ENCODE measurements at places on chromosomes 7 and 10.

- DNase-seq = no peak
Measured at GRCh38 chr7:69588773-69589172, 9.5 kb upstream of the AUTS2 start.

GRCh38 chr7:2205036-2205780 is 27.5 kb downstream of the MAD1L1 start:
- DNase-seq = no peak

DNA sequence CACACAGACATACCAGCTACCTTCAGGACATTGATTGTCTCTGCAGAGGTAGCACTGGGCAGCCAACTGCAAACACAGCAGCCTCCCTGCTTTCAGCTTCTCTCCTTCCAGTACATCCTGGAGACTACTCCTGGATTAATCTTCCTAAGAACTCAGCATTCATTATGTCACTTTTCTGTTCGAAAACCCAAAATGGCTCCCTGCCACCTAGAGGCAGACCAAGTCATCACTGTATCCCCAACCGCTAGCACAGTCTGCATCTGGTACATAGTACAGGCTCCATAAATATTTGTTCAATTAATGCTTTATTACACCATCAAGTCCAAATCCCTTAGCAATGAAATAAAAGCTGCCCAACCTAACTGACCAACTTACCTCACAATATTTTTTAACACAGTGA is 5.0 kb upstream of the SEC31B start:
- no peak for DNase-seq

- no peak for DNase-seq
Measured at GRCh38 chr7:2017914-2018568, 214.7 kb downstream of the MAD1L1 start.

DNA sequence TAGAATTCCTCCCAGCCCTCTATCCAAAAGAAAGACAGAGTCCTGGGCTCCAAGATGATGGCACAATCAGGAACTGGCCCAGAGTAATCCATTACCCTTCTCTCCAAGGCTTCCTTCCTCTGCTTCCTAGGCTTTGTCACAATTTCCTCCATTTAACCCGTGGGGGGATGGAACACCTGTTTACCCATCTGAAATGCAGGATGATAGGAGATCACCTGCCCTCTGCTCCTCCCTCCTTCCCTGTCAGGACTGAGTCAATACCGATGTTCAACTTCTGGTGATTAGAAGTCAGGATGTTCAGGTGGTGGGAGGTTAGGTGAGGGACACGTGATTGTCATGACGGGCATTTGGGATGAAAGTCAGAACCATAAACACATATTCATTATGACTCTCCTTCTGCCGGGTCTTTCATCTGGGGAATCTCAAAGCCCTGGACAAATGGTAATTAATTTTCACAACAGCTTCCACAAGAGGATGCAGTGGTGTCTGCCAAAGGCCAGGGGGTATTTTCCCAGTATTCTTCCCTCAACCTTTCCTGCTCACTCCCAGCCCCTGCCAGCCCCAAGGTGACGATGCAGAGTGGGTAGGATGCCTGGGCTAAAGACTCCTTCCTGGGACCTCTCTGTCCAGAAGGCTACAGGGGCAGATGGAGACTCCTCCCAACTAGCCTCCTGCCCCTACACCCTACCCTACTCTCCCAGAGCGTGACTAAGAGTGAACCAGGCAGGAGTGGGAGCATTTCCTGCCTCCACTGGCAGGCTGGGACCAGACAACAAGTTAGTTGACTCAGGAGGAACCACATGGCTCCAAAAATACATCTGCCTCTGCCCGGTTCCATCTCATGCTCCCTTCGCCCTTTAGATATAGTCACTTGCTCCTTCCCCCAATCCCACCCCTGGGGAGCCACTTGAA is 27.9 kb downstream of the DUSP5 start:
- DNase-seq = no peak

DNA sequence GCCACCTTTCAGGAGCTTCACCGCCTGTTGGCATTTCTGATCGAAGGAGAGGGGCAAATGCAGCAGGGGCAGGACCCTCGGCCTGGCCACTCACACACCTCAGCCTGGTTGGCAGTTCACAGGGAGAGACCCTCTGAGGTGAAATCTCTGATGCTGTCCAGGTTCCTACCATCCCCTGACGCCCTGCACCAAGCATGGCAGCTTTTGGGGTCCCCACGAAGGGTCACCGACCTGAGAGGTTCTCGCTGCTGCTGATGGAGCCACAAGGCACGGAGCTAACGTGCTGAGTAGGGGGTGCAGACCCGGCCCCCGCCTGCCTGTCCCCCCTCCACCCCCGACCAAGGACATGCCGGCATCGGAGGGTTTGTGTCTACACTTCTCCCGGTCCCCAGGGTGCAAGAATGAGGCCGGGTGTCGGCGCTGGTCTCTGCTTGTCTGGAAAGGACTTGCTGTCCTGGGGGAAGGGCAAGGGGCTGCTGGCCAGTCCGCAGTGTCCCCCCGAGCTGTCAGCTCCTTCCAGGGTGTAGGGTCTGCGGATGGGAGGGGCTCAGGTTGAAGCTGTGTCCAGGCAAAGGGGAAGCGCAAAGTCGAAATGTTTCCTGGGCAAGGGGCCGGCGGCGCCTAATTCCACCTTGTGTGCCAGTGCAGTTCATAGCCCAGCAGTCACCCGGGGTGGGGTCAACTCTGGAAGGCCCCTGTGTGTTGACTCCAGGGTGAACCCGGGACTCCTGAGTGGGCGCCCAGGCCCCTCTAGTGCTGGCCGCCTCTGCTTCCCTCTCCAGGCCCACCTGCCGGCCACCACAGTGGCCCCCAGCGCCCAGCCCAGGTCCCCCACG is 132.6 kb downstream of the DNAJB6 start:
- no peak for DNase-seq

- no peak for DNase-seq
Measured at GRCh38 chr10:95906677-95907455, 909 bp upstream of the CC2D2B start.

DNA sequence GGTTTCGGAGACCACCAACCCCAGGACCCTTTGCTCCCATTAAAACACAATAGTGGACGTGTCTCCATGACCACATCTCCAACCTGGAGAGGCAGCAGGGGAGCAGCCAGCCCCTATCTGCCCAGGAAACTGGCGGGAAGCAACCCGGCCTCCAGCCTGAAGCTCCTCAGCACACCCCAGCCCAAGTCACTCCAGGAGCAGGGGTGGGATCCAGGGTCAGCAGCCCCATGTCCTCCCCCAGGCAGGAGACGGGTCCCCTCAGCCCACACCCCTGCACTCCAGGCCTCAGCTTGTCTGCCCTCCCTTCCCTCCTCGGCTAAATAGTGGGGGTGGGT is 601 bp downstream of the ADAM8 start:
- DNase-seq = no peak

- no peak for DNase-seq
Measured at GRCh38 chr7:42981601-42982000, 49.4 kb downstream of the MRPL32 start.

DNA sequence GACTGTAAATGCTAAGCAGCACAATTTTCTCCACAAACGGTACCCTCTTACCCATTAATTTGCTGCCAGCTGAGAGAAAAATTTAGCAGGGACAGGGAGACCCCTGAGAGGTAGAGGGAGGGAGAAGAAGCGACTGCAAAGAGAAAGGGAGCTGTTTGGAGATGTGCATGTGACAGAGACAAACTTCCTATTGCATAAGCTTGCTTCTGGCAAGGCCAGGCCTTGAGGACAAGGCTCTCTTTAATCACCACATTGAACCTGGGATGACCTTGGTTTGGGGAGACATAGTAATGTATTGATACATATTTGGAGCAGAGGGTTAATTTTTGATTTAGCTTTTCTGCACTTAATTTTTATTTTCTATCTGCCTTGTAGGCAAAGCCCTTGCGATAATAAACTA is 31.1 kb upstream of the HIBADH start:
- DNase-seq = no peak

- DNase-seq = no peak
Measured at GRCh38 chr7:43535031-43535451, 47.9 kb upstream of the STK17A start.

DNA sequence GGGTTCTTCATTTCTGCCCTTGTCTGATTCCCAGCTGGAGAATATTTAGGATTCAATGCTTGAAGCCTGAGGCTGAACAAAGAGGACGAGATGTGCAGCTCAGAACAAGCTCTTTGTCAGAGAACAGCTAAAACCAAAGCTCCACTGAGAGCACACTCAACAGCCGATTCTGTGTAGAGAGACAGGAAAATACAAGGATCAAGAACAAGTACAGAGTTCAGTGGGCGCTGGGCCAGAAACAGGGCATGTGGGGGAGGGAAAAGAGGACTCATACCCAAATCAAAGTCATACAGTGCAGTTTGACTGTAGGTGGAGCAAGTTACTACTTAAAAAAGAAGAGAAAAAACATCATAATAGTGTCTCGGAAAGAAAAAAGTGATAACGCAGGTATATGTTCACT is at the start of gene AGMO:
Gene AGMO (minus strand): TSS at position 181 of the 400 bp plus-strand sequence.
- DNase-seq = no peak

- no peak for DNase-seq
Measured at GRCh38 chr7:74183653-74184450, 9.7 kb downstream of the EIF4H start.

- no peak for DNase-seq
Measured at GRCh38 chr7:27616914-27617548, 45.7 kb downstream of the HIBADH start.

GRCh38 chr7:101453617-101454016 is 90.9 kb downstream of the COL26A1 start:
- no peak for DNase-seq

DNA sequence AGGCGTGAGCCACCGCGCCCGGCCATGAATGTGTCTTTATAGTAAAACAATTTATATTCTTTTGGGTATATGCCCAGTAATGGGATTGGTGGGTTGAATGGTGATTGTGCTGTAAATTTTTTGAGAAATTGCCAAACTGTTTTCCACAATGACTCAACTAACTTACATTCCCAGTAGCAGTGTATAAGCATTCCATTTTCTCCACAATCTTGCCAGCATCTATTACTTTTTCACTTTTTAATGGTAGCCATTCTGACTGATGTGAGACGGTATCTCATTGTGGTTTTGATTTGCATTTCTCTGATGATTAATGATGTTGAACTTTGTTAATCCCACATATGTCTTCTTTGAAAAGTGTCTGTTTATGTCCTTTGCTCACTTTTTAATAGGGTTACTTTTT is 1187.9 kb downstream of the XPNPEP1 start:
- DNase-seq = no peak

- DNase-seq = no peak
Measured at GRCh38 chr10:125127110-125127509, 33.3 kb downstream of the CTBP2 start.

DNA sequence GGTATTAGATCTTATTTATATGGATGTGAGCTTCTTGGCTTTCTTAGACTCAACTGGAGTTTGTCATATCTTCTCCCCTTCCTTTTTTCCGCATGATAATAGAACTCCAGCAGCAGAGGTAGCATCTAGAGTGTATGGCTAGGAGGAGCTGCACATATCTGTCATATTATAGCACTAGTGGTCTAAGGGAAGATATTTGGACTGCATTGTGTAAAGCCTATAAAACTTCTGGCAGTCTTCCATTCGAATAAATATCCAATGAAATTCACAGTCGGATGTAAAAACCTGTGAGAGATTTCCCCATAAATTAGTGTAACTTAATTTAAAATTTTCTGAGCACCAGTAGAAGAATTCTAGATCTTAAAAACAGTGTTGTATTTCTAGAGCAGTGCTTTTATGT is 123.9 kb downstream of the PRKG1 start:
- no peak for DNase-seq

- no peak for DNase-seq
Measured at GRCh38 chr7:77619314-77619713, 76.9 kb upstream of the RSBN1L start.

DNA sequence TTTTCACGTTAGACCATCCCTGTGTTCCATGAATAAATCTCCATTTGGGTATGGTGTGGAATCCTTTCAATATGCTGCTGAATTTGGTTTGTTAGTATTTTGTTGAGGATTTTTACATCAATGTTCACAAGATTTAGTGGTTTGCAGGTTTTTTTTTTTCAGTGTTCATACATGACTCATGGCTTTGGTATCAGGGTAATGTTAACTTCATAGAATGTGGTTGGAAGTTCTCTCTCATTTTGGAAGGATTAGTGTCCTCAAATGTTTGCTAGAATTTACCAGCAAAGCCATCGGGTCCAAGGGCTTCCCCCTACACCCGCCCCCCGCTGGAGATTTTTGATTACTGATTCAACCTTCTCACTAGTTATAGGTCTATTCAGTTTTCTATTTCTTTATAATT is 398.0 kb downstream of the NXPH1 start:
- DNase-seq = no peak

DNA sequence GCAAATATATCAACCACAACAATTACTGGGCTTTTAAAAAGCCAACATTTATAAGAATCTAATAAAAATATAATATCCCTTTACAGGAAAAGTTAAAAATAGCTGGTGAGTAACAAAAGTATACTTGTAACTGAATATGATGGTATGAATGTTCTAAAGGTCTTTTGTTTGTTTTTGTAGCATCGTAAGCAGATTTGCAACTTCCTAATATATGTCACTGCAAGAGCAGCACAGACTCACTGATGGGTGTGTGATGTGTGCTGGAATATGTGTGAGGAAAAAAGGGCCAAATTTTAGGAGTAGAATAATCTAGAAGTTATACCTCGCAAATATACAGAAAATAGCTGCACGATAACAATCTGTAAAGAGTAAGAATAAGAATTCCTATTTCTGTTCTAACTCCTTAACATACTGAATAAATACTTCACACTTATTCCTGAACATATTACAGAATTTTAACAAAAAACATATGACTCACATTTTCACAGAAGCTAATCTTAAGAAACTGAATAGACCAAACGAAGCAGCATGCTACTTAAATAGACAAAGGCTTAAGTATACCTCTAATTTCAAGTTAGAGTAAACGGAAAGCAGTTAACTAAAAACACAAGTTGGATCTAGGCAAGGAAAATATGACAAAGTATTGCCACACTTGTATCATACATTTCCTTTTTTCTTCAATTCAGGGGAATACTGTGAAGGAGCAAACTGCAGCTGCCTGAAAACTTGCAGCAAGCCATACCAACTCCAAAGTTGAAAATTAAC is 9.6 kb downstream of the ETV1 start:
- DNase-seq = no peak

DNA sequence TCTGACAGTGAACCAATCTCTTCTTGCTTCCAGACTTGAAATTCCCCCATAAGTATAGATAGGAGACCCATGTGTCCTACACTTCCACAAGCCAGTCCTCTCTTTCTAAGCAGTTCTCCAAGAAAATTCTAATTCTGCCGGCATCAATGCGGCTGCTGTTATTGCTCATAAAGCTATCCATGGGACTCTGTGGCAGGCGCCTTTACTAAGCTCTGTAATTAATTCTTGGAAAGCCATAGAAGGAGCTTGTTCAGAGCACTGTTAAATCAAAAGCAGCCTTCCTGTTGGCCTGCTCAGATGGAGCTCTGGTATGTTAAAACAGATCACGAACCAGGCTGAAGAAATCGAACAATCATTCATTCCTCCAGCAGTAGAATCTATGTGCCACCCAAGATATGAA is 244.3 kb upstream of the NFE2L3 start:
- DNase-seq = no peak

All from CD4-positive, alpha-beta T cell treated with Interferon gamma for 1 hour (primary cell).